ENCODE measurements at places on chromosomes 7 and 10.

DNA sequence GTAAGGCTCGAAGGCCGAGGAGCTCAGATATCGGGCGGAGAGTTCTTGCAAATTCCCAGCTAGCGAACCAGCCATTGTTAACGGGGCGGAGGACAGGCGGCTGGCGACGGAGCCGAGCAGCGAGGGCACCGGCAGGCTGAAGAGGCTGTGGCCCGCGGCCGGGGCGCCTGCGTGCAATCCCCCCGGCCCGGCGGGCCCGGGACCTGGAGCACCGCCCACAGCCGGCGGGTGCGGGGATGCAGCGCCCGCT is 4.1 kb downstream of the VAX1 start:
- DNase-seq, result no peak

DNA sequence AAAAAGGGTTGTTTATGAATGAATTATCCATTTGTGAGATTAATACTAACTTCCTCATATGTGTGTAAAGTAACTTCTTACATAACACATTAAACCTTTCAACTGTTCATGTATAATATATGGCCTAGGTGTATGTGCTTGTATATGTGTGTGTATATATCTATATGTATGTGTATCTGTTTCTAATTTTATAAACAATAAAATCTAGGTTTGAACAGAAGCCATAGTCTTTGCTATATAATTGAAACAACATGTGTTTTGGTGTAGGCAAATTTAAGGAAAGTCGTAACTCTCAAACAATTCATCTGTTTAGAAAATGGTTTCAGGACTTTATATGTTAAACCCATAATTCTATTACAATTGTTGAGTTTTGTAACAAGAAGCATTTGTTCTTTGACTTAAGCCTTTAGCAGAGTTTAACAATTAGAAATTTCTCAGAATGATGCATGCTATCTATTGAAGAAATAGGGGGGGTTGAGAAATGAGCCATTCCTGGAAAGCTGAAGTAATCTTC is 103.3 kb downstream of the BBS9 start:
- no peak for DNase-seq

DNA sequence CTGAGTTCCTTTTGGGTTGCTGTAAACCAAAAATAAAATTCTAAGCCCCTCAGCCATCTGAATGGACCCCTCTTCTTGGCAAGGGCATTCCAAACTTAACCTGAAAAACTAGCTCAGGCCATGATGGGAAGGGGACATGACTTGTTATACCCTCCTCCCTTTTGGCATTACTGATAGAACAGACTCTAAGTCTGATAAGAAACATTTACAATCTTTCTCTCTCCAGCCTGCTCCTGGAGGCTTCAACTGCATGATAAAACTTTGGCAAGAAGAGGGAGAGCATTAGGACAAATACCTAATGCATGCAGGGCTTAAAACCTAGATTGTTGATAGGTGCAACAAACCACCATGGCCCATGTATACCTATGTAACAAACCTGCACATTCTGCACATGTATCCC is 40.9 kb upstream of the ATOH7 start:
- DNase-seq, result no peak

DNA sequence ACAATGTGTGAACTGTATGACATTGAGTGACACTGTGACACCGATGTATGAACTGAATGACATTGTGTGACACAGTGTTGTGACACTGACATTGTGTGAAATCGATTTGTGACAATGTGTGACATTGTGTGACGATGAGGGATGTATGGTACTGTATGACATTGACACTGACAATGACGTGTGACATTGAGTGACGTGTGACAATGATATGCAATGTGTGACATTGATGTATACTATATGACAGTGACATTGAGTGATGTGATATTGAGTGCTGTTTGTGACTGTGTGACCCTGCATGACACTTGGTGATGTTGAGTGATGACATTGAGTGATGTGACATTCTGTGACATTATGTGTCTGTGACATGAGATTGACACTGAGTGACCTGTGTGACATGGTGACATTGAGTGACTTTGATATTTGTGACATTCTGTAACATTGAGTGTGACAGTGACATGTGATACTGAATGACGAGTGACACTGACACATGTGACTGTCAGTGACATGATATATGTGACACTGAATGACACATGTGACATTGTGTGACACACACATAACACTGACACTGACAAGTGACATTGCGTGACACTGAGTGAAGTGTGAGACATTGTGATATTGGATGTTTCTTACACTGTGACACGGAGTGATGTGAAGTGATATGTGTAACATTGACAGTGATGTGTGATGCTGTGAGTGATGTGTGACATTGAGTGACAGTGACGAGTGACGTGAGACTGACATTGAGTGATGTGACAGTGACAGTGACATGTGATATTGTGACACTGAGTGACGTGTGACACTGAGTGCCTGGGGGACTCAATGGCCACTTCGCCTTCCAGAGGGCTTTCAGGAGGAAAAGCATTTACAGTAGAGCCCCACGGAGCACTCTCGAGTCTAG is 167.5 kb downstream of the PRKAG2 start:
- DNase-seq, result no peak

DNA sequence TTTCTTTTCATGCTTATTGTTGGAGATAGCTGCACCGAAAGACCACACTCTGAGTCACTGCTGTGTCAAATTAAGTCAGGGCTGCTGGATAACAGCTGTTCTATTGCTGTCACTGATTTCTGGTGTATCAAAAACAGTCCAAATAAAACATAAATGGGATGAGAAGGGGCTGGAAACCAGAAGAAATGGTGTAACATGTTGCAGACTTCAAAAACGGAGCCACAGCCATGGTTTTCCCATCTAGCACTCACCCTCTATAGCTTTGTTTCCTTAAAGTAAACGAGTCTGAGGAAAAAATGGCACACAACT is 103.3 kb upstream of the DIP2C start:
- DNase-seq, result no peak

GRCh38 chr10:42476101-42476500 is 162.3 kb downstream of the ZNF33B start:
- no peak for DNase-seq

DNA sequence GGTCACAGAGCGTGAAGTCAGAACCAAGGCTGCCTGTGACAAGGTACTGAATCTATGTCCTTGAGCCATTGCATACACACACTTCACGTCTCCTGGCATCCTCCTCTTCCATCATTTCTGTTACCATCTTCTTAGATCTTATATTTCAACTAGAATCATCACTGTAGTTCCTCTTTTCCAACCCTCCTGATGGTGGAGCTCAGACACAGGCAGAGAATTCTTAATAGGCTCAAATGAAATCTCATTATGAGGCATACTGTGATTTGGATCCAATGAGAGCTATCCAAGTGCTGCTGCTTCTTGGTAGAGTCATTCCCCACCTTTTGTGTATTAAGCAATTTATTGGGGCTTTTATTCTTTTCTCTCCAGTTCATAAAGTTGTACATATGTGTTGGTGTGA is 113.2 kb downstream of the CALCR start:
- no peak for DNase-seq

- DNase-seq, result no peak
Observed at GRCh38 chr7:45897042-45897690, 8.9 kb downstream of the IGFBP1 start.

GRCh38 chr10:1048349-1048731 is 579 bp downstream of the IDI1 start:
- DNase-seq, result no peak

- no peak for DNase-seq
Observed at GRCh38 chr7:97381815-97382554, 264.5 kb downstream of the SDHAF3 start.

DNA sequence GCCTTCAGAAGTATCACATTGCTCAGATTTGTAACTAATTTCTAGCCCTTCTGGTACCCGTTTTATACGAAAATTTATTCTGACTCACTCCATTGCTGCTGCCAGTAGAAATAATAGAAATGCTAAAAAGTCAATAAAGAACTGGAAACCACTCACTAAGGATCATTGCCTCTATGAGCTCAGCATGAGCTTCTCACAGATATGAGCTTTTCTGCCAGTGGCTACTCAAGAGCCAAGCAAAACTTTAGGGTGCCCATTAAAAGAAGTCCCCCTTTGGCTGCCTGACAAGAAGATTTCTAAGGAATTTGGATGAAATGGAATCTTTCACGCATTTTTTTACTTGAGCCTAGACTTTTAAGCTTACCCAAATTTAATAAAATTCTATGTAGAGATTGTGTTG is 52.5 kb downstream of the GPR37 start:
- no peak for DNase-seq

- DNase-seq, result no peak
Observed at GRCh38 chr7:91291902-91292301, 27.7 kb downstream of the FZD1 start.

DNA sequence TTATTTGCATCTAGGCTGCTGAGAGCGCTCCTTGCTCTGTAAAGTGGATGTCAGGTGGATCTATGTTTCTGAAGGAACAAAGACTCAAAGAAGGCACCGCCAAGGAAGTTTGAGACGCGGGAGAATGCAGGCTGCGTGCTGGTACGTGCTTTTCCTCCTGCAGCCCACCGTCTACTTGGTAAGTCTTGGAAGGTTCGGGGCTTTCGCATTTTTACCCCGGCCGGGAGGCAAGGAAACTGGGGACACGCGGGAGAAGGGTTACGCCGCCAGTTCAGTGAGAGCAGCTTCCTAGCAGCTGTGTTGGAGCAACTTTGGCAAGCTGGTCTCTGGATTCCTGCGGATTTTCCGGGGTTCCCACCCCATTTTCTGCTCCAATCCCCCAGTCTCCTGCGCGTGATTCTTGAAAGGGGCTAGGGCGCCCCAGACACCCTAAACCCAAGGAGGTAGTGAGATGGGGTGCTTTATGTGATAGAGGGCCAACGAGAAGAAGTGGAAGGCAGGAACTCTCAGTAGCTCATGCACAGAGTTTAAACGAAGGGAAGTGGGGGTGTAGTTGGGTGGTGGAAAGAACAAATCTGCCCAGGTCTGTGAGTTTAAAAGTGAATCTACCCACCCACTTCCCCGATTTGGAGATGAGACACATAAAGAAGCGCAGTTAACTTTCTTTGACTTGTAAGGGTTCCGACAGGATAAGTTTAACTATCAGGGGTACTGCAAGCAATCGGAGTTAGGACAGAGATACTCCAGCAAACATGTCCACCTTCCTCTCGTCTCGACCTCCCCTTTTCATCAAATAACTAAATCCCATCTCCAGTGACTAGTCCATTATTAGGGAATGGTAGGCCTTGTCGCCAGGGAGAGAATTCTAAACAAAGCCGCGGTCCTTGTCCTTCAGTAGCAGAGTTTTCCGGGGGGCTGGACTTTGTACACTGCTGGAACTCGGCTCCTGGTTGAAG is 2.5 kb downstream of the NXPH1 start:
- DNase-seq, result no peak

GRCh38 chr7:84190016-84190705 is 4.4 kb downstream of the SEMA3A start:
- DNase-seq, result no peak

GRCh38 chr7:19752020-19752419 is 21.4 kb downstream of the TMEM196 start:
- DNase-seq, result no peak

DNA sequence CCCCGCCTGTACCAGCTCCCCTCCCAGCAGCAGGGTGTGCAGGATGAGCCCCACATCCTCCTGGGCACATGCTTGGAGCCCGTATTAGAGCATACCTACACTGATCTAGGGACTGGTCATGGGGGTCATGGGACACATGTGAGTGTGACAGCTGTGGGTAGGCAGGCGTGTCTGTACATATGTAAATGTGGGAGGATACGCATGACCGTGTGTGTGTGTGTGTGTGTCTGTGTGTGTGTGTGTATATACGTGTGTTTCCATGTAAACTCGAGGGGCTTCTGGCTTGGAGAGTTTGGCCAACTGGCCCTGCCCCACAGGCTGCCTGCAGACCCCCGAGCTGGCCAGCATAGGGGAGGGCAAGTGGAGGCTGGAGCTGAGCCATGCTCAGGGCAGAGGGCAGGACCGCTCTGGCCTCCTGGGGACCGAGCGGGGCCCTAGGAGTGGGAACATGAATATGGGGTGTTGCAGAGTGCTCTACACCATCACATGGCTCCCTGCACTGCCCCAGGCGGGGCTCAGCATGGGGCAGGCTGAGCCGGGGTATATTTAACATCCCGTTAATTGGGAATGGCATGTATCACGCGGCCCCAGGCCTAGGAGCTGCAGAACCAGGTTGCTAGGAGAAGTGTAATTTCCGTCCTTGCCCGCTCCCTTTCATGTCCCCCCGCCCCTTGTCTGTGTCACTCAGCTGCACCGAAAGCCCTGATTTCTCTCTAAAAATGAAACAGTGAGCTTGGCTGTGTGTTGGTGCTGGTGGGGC is 152.7 kb upstream of the PCBD1 start:
- no peak for DNase-seq

GRCh38 chr7:130490888-130491804 is 739 bp upstream of the MEST start:
- DNase-seq, result no peak

GRCh38 chr7:69981646-69982045 is 383.4 kb downstream of the AUTS2 start:
- no peak for DNase-seq

- no peak for DNase-seq
Observed at GRCh38 chr10:86177537-86178155, 188.9 kb downstream of the GRID1 start.

DNA sequence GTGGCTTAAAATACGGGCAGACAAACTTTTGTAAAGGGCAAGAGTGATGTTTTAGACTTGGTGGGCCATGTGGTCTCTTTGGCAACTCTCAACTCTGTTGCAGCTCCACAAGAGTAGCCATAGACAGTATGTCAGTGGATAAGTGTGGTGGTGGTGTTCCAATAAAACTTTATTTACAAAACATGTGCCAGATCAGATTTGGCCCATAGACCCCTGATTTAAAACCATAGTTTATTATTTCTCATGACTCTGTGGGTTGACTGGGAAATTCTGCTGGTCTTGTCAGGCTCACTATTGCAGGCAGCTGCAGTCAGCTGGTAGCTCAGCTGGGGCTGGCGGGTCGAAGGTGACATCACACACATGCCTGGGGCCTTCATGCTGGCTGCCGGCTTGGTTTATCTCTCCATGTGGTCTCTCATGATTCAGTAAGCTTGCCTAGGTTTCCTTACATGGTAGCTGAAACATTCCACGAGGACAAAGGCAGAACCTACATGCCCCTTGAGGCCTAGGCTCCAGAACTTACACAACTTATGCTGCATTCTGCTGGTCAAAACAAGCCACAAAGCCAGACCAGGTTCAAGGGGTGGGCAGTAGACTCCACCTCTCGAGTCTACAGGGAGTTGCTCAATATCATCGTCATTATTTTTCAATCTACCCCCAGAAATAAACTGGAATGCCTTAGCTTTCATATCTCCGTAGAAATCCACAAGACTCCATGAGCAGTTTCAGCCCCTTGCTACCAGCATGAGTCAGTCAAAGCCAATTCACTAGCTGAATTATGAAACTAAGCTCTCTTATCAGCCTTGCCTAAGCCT is 245.7 kb downstream of the WDR11 start:
- no peak for DNase-seq

GRCh38 chr7:36978461-36978860 is 254.2 kb upstream of the AOAH start:
- no peak for DNase-seq

- no peak for DNase-seq
Observed at GRCh38 chr10:105358911-105359310, 717.8 kb downstream of the SORCS3 start.

- no peak for DNase-seq
Observed at GRCh38 chr10:88411772-88412349, 171.3 kb downstream of the RNLS start.

Data from AG04449 (cell line).